Left kidney (tissue), 8 donors: ENCODE measurements at places on chromosomes 3 and 15.

DNA sequence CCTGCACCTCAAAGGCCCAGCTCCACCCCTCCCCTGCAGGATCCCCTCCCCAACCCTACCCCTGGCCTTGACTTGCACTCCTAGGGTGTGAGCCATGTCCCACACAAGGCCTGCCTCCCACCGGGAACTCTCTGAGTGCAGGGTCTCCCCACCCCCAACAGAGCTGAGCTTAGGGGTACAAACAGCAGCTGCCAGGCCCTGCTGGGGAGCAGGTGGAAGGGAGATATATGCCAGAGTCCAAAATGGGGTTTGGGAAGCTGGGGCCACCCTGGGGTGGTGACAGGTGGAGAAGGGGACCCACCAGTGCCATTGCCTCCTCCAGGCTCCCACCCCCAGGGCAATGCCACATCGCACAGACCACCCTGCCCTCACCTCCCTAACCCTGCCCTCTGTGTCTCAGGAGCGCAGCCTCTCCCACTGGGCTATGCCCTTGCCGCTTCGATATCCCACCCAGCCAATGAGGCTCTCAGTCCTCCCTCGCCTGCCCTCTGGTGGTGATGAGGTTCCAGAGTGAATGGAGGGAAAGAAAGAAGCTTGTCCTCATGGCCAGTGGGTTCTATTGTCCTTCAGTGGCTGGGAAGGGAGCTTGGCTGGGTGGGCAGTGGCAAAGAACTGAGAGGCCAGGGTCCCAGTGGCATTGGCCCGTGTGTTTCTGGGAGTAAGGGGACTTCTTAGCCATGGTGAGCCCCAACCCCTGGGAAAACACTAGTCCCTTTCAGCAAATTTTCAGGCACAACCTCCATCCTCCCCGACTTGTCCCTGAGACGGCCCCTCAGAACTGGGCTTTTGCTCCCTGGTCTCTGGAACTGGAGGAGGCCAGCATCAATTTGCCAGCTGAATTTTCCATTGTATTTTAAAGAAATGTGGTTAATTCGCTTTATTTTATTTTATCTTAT is 46.8 kb downstream of the CYP11A1 start:
- no peak for DNase-seq

DNA sequence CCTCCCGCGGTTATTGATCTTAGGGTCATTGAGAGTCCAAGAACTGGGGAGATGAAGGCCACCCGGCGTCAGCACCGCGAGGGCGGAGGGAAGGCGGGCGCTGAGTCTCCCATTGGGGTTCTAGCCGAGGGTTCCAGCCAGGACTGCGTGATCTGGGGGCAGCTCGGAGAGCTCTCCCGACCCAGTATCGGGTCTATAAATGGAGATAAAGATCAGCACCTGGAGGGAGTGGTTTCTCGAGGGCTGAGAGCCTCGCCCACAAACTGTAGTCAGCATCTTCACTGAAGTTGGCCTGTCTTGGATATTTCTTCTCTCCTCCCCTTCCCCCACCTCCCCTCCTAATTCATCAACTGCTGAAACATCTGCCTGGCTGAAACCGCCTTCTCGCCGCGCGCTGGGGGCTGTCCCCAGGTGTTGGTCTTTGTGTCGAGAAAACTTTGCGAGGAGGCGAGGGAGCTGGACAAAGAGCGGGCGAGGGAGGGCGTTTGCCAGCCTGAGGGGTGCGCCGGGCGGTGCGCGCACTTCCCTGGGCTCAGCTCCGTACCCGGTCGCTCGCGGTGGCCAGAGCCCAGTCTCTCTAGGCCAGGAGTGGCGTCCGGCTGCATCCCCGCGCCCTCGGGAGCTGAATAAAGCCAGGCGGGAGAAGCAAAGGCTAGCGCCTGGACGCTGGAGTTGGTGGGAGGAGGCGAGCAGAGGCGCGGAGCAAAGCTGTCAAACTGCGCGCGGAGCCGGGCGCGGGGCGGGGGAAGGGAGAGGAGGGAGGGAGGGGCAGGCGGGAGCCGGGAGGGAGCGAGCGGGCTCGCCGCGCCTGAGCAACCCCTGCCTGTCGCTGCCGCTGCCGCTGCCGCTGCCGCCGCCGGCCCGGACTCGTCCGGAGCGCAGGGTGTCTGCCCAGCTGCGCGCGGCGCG is at the start of gene ST8SIA2:
Gene ST8SIA2 (plus strand): TSS at position 811 of the 909 bp plus-strand sequence. CDS start 184 bp downstream, outside the sequence.
- no peak for DNase-seq

GRCh38 chr3:118536764-118537163 is 497.9 kb downstream of the IGSF11 start:
- no peak for DNase-seq

DNA sequence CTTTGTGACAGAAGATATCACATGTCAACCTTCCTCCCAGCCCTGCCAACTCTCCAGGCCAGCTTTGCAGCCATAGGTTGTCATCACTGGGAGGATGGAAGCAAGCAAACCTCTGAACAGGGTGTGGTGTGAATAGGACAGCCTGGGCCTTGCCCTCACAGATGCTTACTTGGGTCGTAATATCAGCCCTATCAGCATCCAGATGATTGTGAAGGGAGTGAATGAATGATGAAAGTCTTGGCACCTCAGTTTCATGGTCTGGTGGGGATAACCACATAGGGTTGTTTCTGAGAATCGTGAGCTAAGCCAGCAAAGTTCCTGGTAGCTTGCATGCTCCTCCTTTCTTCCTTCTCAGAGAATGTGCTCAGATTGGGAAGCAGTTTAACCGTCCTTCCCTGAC is 55.1 kb upstream of the POLR2M start:
- DNase-seq = no peak

DNA sequence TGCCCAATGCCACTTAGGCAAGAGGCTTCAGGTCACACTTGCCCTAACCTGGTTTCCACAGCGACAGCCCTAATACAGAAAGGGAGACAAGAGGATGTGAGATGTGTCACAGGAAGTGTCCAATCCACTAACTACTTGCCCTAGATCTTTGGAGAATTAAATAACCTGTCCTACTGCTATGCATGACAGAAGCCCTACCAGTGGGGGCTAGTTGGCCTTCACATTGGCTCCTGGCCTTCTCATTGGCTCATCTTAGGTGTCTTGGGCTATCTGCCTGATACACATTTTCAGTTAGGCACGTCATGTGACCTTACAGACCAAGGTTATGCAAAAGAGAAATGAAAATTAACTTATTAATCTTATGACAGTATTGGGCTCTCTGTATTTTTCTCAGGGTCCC is 449.9 kb downstream of the FHIT start:
- DNase-seq = no peak
